ENCODE measurements at places on chromosomes 1 and 21.

DNA sequence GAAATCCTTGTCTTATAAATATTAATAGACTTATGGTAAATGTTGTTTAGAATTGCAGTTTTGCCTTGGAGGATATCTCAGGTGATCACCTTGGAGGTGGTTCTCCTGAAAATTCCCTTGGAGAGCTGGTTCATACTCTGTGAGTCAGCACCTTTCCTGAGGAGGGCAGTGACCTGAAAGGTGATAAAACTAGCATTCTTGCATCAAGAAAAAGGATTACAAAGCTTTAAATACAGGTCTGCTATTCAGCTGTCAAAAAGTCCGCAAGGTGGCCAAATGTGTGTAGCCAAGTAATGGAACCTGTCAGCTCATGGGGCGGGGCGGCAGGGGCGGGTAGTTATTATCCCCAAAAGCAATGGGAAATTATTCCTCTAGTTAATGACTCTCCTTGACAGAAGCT is 52.8 kb upstream of the EDARADD start:
- no peak for DNase-seq

DNA sequence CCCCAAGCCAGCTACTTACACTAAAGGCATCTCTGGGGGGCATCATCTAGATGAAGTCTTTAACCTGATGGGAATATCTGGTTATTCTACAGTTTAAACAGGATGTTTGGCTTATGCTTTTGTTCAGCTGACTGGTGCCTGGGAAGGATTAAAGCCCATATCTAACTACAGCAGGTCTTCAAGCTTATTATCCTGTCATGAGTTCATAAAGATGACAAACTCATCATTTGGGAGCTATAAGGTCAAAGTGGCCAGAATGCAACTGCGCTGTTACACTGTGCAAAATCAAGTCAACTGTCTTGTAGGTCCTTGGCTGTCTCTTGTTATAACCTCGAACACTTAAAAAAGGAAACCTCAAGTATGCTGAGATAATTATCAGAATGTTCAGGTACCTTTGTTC is 18.6 kb upstream of the MOB3C start:
- no peak for DNase-seq

DNA sequence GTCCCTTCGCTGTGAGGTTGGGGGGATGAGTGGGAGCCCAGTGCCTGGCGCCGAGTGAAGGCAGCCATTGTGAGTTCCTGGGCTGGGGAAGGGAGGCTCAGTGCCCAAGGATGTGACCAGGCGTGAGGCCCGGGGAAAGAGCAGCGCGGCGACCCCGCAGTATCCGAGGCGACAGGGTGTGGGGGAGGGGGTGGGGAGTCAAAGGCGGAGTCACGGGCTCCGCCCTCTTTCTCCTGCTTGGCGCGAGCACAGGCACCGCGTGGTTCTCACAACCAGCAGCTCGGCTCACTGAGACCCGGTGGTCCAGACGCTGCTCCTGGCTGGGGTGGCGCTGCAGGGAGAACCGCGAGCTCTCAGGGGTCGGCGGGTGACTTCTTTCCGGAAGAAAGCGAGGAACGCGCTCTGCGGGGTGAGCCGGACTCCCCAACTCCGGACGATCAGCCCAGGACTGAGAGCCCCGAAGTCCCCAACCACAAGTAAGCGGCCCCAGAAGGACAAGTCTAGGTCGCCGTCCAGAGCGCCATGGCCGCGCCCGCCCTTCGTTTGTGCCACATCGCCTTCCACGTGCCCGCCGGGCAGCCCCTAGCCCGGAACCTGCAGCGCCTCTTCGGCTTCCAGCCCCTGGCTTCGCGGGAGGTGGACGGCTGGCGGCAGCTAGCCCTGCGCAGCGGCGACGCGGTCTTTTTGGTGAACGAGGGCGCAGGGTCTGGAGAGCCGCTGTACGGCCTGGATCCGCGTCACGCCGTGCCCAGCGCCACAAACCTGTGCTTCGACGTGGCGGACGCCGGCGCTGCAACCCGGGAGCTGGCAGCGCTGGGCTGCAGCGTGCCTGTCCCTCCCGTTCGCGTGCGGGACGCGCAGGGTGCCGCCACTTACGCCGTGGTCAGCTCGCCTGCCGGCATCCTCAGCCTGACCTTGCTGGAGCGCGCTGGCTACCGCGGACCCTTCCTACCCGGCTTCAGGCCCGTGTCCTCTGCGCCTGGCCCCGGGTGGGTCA is at the start of gene HPDL:
Gene HPDL, plus strand, starts transcription at position 269 of the 997 bp plus-strand sequence. Its CDS starts 254 bp downstream, at position 523.
- DNase-seq = peak; percentile 68

- no peak for DNase-seq
Measured at GRCh38 chr21:38399103-38399502, 99.2 kb downstream of the ERG start.

- no peak for DNase-seq
Measured at GRCh38 chr1:203559523-203559922, 65.6 kb downstream of the OPTC start.

GRCh38 chr1:228059634-228060457 is 22.7 kb upstream of the ARF1 start:
- DNase-seq = peak; percentile 72

DNA sequence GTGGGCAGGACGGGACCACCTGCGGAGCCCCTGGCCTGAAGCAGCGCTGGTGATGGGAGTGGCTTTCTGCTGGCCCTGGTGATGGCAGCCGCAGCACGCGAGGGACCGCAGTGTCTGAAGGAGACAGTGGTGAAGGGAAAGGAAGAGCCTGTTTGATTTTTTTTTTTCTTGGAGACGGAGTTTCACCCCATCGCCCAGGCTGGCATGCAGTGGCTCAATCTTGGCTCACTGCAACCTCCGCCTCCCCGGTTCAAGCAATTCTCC is 40.2 kb upstream of the TRAPPC10 start:
- no peak for DNase-seq

GRCh38 chr1:246532519-246532918 is 25.4 kb upstream of the SMYD3 start:
- no peak for DNase-seq

- no peak for DNase-seq
Measured at GRCh38 chr1:220113136-220113695, 19.3 kb downstream of the IARS2 start.

DNA sequence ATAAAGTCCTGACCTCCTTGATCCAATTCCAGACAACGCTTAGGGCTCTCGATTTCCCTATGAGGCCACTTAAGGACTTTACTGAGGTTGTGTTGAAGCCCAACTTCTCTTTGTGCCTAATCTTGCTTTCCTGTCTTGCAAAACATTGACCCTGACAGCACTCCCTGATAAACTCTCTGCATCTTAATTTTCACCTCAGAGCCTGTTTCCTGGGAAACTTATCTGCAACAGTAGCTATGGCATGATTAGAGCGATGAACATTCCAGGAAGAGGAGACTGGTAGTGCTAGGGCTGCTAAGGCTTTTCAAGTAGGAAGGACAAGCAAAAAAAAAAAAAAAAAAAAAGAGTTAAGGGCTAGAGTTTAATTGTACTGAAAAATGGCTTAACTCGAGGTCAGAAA is 118.9 kb downstream of the RGS21 start:
- no peak for DNase-seq

DNA sequence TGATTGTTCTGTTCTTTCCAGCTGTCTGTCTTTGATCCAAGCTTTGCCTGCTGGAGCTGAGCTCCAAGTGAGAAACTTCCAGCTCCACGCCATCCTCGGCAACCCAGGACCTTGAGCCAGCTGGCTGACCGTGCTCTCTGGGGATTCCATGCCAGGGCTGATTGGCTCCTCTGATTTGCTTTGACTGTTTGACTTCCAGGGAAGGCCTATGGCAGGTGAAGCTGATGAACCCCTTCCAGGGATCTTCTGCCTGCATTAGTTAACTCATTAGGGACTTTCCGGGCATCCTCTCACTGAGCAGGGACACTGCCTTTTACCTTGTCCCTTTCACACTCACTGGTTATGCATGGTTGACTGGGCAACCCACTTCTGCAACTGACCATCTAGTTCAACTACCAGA is 406.1 kb downstream of the RPS6KC1 start:
- no peak for DNase-seq

DNA sequence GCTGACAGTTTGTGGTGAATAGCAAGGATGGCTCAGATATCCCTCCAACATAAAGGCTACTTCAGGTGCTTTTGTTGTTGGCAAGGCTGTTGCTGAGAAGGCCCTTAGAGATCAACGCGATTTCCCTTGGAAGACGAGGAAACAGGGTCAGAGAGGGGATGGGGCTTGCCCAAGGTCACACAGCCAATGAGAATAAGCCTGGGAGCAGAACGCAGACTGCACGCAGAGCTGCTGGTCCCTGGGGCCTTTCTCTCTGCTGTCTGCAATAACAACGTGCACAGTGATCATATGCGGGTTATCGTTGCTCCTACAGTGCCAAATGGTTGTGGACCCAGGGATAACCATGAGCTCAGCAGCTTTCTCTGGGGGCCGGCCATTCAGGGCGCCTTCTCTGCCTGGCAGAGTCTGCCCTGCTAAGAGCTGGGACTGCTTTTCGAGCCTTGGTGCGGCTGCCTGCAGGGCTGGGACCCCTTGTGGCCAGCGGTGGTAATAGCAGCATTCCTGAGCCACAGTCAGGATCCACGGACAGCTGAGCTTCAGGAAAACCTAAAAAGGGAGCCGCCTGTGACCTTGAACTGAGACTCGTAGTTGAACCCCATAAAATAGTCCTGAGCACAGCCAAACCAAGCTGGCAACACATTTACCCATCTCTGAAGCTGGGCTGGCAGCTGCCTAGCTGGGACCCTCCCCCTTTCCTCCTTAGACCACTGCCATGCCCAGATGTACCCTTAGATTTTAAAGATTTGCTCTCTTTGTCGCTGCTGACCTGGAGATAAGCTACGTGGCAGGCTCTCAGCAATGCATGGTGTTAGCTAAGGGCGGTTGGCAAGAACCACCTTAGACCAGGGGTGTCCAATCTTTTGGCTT is 39.8 kb downstream of the HTR6 start:
- DNase-seq = peak; percentile 15

GRCh38 chr1:223074445-223075300 is 68.4 kb downstream of the TLR5 start:
- DNase-seq = no peak

- DNase-seq = no peak
Measured at GRCh38 chr1:33903210-33903589, 39.3 kb downstream of the HMGB4 start.

GRCh38 chr21:35470522-35470921 is 421.4 kb upstream of the RUNX1 start:
- DNase-seq = no peak

DNA sequence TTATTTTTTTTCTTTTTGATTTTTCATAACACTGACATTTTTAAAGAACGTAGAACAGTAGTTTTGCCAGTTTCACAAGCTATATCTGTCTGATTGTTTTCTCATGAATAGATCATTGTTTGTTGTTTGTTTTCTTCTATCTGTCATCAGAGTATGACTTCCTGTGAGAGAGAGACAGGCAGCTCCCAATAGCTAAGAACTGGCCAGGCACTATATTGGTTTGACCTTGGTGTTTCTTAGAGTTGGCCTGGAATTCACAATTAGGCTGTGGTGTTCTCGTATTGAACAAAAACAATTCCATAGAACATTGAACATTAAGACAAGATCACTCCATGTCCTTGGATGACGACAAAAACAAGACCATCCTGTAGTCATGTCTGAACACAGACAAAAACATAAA is 43.4 kb downstream of the RPS6KC1 start:
- DNase-seq = no peak

GRCh38 chr1:54556110-54556509 is 8.1 kb downstream of the ACOT11 start:
- no peak for DNase-seq

DNA sequence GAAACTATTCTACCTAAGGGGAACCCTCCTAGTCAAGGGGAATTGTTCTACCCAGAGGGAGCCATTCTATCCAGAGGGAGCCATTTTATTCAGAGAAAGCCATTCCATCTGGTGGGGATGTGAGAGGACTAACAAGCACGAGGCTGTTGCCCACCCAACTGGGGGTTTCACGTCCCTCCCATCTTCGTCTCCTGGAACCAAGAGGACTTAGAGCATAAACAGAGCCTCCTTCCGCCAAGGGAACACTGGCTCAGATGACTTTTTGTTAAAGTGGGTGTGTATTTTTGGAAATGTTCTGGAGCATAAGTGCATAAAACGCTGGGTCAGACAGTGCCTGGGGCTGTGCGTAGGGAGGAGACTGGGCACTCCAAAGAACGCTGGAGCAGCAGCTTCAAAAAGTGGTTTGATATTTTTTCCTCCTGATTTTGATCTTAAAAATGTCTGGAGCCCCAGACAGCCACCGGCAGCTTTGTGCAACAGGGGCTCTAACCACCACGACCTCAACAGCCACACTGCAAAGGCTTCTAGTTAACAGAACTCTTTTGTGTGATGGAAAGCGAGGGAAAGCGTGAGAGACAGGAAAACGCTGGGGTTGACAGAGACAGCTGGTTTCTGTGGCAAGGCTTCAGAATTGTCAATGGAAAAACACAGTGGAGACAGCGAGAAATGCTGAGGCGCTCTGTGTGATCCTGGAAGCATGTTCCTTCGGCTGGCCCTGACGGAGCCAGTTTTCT is 363.6 kb upstream of the CAMK1G start:
- DNase-seq = no peak

DNA sequence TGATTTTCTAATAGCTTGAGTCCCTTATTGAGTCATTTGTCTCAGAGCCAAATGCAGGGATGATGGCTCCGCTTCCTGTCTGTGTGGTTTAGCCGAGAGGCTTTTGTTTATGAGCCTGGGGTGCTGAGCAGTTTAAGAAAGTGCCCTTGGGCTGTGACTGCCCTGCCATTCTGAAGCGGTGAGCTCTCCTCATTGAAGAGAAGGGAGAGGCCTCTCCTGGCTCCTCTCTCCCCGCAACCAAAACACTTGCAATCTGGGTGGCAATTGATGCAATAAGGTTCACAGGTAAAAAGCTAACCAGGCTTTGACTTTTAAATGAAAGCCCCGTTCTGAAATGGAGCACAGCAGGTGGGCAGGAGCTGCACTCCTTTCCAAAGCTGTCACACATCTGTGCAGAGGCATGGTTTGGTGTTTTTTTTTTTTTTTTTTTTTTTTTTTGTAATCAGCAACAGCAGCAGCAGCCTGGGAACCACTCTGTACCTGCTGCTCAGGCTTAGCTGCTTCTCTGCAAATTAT is 403.7 kb downstream of the SIPA1L2 start:
- no peak for DNase-seq

- no peak for DNase-seq
Measured at GRCh38 chr1:181127898-181128453, 39.5 kb downstream of the IER5 start.

DNA sequence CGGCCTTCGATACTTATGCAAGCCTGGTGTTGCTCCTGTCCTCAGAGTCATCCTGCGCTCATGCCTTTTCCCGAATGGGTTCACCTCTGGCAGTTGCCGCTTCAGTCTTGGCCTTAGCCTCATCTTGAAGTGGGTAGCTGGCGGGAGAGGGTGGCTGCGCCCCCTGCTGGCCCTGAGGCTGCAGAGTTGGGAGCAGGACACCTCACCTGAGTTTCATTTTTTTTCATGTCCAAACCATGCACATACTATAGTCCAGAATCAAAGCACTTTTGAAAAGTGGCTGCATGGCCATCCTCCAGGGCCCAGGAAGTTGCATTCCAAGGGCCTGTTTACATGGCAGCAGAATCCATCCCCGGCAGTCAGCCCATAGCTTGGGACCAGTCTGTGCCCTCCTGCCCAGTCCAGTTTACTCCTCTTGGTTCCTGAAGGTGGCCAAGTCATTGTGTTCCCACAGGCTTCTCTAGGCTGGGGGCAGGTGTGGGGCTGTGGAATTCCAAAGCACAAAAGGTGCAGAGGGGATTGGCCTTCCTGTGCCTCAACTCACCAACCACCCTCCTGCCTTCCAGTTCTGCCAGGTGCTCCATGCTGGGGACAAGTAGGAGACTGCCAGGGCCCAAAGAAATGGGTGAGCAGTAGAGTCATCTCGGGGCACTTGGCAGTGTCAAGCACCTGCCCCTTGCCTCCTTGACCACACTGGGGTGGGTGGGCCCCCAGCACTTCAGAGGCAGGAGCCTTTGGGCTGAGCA is 44.0 kb downstream of the YARS1 start:
- DNase-seq = peak; percentile 61
